ENCODE measurements at places on chromosomes 7 and 10. TPM values are rescaled to one million over a fixed set of nuclear protein-coding genes. Genes with fewer than 3 reads are reported as not detected.
A peak's percentile ranks its signal among the peaks of the same experiment; 100 is the strongest.

Gene ZNF775
- 5.4 TPM for total RNA-seq

Gene PAPOLB
- not detected for total RNA-seq

DNA sequence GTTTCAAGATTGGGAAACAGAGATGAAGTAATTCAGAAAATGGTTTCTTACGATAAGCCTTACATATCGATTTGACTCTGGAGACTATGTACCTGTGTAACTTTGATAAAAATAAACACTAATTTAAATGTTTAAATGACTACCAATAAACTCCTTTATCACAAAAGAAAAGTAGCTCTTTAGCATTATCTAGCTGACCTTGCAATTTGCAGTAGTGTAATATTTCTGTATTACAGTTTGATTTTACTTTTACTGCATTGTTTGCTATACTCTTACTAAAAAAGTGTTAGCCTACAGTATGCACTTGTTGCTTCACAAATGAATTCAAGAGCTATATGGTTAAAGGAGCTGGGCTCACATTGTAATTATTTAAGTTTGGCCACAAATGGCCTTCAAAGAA, 77.8 kb upstream of the ZNF804B start:
- no peak for DNase-seq
- H3K27me3 ChIP-seq = no peaks in the 10 kb centered on the region
- no peak overlapping the region for H3K27ac ChIP-seq
- H3K36me3 ChIP-seq = no peaks in the 10 kb centered on the region
- H3K4me1 ChIP-seq = no peaks in the 10 kb centered on the region

GRCh38 chr7:134890246-134891240, 95.8 kb upstream of the AGBL3 start:
- DNase-seq = no peak
- H3K27me3 ChIP-seq = peaks cover 16% of the 10 kb centered on the region
- H3K27ac ChIP-seq = no peak overlapping the region
- peaks cover 12% of the 10 kb centered on the region for H3K4me1 ChIP-seq

DNA sequence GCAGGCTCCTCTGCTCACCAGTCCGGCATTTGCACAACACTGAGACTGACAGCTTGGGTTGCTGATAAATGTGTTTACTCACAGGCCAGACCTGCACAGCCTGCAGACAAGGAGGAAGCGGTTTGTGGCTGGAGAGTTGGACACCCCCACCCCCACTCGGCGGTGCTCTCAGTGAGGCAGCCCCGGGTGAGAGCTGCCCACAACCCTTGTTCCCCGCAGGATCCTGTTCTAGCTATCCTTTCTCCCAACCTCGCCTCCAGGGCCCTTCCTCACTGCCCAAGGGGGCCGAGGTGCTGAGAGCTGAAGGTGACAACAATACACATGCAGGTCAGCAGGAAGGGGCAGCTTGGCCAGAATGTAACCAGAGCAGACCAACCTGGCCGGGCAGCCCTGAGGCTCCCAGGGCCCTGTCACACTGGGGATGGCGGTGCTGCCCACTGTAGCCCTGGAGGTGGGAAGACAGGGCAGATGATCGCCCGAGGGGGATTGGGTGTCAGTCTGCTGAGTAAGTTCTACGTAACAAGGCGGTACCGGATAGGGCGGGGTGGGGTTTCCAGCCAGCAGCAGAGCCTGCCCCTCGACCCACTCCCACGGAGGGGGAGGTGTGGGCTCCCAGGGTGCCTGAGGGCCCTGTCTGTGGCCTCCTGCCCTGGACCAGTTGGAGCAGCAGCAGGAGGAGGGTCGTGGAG, 2.1 kb upstream of the ADAM8 start:
- DNase-seq = peak; percentile 67
- peaks cover 23% of the 10 kb centered on the region for H3K4me1 ChIP-seq
- H3K27ac ChIP-seq = peak overlapping the region; percentile 87
- H3K36me3 ChIP-seq = peaks cover 3% of the 10 kb centered on the region
- H3K27me3 ChIP-seq = no peaks in the 10 kb centered on the region

DNA sequence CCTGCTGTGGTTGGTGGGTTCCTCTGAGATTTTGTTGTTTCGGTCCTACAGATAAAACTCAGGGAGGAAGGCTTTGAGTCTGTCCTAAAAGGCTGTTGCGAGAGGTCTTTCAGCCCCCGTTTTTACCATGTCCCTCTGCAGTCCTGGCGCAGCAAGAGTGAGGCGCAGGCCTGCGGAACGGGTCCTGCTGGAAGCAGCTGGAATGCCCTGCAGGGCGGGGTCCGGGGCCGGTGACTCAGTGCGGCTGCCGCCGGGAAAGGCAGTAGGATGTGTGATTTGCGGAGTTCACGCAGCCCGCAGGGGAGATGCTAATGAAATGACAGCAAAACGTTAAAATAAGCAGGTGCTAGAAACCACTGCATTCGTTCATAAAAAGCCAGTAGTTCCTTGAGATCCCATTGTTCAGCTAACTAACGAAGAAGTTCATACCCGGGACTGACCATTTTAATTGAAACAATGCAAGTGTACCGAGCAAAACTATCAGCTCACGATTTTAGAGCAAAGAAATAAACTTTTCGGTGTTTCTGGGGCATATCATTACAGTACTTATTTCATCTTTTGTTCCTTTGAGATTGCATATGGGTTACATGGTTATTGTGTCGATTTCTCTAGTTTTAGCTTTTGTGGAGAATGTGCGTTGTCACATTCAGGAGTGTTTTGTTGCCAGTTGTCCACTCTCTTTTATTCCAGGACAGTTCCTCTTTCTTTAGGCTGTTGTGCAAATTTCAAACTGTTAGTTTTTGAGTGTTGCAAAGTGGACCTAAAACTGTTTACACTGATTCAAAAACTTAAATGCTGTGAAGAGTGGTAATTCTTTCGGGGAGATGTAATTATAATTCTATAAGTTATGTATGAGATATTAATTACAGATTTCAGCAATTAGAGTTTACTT, 783 bp downstream of the ANLN start:
- H3K4me3 ChIP-seq = peak overlapping the region; percentile 90
- peaks cover 37% of the 10 kb centered on the region for H3K36me3 ChIP-seq
- DNase-seq = peak; percentile 76
- H3K27me3 ChIP-seq = no peaks in the 10 kb centered on the region
- peaks cover 17% of the 10 kb centered on the region for H3K4me1 ChIP-seq
- peak overlapping the region; percentile 88 for H3K27ac ChIP-seq

DNA sequence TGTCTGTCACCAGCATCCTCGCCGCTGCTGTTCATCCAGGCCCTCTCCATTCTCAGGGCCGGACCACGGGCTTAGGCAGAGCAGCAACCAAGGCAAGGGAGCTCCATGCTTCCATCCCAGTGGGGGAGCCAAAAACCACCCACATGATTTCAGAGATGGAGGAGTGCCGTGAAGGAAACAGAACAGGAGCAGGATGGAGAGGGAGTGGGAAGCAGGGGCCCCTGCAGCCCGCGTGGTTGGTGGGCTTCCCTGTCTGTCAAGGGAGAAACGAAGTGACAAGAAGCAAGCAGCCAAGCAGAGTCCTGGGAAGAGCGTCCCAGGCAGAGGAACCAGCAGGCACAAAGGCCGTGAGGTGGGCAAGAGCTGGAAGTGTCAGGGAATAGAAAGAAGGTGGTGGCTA, 95.7 kb downstream of the SLIT1 start:
- no peak for DNase-seq
- H3K36me3 ChIP-seq = no peaks in the 10 kb centered on the region
- no peak overlapping the region for H3K27ac ChIP-seq
- peaks cover 1% of the 10 kb centered on the region for H3K4me1 ChIP-seq
- no peak overlapping the region for H3K4me3 ChIP-seq

GRCh38 chr10:45179691-45180090, 135.7 kb downstream of the OR13A1 start:
- no peak overlapping the region for H3K27ac ChIP-seq
- DNase-seq = no peak
- H3K27me3 ChIP-seq = no peaks in the 10 kb centered on the region
- H3K4me1 ChIP-seq = peaks cover 2% of the 10 kb centered on the region
- H3K4me3 ChIP-seq = no peak overlapping the region
- no peaks in the 10 kb centered on the region for H3K36me3 ChIP-seq

Measured in activated naive CD8-positive, alpha-beta T cell treated with anti-CD3 and anti-CD28 coated beads, Interleukin-2, amount 10 ng/mL, durations not matched to agents 7 days and 5 days (primary cell).